ENCODE measurements at places on chromosomes 6 and 20. TPM values are rescaled to one million over a fixed set of nuclear protein-coding genes. Genes with fewer than 3 reads are reported as not detected.

DNA sequence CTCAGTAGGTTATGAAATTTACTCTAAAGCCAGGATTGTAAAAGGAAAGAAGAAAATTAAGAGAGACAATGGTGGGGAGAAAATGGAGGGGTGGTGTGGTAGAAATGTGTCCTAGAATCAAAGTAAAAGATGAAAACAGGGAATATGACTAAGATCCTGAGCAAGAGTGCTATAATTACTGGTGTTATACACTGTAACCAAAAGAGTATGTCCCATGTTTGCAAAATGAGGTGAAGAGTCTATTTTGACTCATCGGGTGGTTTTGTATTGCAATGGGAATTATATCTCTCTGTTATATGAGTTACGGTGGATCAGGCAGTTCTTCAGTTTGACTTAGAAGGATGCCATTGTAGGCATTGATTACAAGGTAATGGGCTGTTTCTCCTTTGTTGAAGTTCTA is 8.5 kb downstream of the L3MBTL3 start:
- H3K4me3 ChIP-seq, result no peak overlapping the region
- DNase-seq, result no peak
- H3K27ac ChIP-seq, result no peak overlapping the region
- H3K36me3 ChIP-seq, result no peaks in the 10 kb centered on the region
- H3K4me1 ChIP-seq, result no peaks in the 10 kb centered on the region
- H3K27me3 ChIP-seq, result no peaks in the 10 kb centered on the region

- no peak overlapping the region for H3K4me3 ChIP-seq
- H3K4me1 ChIP-seq, result no peaks in the 10 kb centered on the region
- no peak for DNase-seq
- H3K36me3 ChIP-seq, result no peaks in the 10 kb centered on the region
Observed at GRCh38 chr6:157999168-158000051, 17.7 kb downstream of the SYNJ2 start.

- H3K4me3 ChIP-seq, result no peak overlapping the region
- no peaks in the 10 kb centered on the region for H3K27me3 ChIP-seq
- no peak for DNase-seq
- H3K36me3 ChIP-seq, result no peaks in the 10 kb centered on the region
Observed at GRCh38 chr6:74749211-74750147, 456.4 kb downstream of the COL12A1 start.

The IFNGR1 gene
- 44.6 TPM for total RNA-seq

The C6orf52 gene
- not detected for total RNA-seq

All from Peyer's patch (tissue), 4 donors.